ENCODE measurements at places on chromosomes 2 and 18.
A peak's percentile ranks its signal among the peaks of the same experiment; 100 is the strongest.

DNA sequence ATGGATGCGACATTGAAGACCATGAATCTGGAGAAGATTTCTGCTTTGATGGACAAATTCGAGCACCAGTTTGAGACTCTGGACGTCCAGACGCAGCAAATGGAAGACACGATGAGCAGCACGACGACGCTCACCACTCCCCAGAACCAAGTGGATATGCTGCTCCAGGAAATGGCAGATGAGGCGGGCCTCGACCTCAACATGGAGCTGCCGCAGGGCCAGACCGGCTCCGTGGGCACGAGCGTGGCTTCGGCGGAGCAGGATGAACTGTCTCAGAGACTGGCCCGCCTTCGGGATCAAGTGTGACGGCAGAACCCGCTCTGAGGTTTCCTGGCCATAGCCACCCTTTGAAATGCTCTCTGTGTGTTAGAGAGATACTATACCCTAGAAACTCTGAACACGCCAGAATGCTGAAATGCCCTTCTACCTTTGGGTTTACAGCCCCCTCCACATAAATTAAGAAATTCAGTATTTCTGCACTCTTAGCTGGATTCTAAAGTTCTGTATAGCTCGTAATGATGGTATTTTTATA lies 659 bp downstream of the CHMP1B start:
- peak; percentile 16 for DNase-seq

DNA sequence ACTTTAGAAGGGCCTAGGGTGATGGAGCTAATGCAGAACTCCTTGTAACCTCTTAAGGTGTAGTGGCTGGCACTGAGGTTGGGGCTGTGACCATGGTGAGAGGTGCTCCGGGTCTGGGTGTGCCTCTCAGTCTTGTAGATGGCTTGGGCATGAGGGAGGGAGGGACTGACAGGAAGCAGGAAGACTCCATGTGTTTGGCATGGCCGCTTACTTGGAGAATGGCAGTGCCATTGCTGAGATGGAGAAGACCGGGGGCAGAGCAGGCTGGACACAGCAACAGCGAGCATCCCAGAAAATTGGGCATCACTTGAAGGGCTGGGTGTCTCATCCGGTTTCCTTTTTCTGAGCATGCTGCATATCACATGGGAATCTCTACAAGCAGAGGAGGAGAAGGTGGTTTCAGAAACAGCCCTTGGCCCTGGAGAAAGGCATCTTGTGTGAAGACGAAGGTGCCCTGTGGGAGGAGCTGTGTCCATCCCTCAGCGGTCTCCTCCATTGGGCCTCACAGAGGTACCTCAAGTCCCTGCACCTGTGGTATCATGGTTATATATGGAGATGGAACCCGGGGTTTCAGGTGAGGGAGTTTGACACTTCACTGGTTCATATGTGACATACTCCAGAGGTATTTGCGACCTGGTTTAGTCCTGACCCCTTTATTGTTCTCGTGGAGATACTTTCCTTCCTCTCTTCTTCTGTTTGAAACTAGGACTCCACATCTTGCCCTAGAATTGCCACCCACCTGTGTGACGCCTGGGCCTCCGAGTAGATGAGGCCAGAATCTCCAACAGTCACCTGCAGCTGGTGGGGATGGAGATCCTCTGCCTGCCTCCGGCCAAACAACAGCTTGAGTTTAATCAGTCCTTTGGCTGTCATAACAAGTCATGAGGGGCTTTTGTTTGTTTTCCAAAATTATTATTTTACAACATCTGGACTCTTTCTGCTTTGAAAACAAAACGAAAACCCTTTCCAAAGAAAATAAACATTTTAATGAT lies 45.6 kb downstream of the INPP4A start:
- no peak for DNase-seq

DNA sequence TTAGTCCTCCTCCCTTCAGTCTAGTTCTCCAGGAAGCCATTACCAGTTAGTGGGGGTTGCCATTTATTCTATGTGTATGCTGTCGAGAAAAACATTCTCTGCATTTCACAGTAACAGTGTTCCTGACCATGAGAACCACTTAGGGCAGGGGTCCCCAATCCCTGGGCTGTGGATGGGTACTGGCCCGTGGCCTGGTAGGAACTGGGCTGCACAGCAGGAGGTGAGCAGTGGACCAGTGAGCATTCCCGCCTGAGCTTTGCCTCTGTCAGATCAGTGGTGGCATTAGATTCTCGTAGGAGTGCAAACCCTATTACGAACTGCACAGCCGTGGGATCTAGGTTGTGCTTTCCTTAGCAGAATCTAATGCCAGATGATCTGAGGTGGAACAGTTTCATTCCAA lies 15.8 kb downstream of the ITGA4 start:
- DNase-seq, result no peak

- DNase-seq, result no peak
These were observed 61.2 kb downstream of the CTNNA2 start for GRCh38 chr2:79573895-79574674.

GRCh38 chr18:7684966-7685365 lies 117.8 kb downstream of the PTPRM start:
- DNase-seq, result no peak

- no peak for DNase-seq
These were observed 159.0 kb upstream of the HAAO start for GRCh38 chr2:42951263-42951938.

- DNase-seq, result no peak
These were observed at the start of gene DCTN1 for GRCh38 chr2:74379851-74380789. TSS of gene DCTN1 (minus strand) at chr2:74380311. CDS start at chr2:74380037, 274 bp downstream.

DNA sequence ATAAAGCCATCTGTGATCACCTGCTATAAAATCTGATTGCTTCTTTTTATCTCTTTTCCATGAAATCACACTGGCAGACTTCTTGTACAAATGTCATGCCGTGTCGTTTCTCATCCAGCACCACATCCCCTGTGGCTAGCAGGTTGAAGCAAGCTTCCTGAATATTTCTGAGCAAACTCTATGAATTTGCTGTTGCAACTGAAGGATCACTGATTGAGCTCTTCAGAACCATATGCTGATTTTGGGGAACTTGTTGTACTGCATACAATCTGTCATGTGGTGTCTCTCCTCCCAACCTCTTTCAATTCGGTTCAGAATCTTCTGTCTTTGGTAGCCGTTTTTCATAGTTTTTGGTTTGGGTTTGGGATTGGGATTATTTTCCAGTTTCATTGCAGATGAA lies 57.7 kb upstream of the RBMS1 start:
- DNase-seq, result no peak

- no peak for DNase-seq
These were observed 72.4 kb upstream of the HAAO start for GRCh38 chr2:42864641-42865280.

GRCh38 chr2:100776445-100776844 lies 43.5 kb upstream of the NPAS2 start:
- no peak for DNase-seq
